ENCODE measurements at places on chromosomes 7 and 10. TPM values are rescaled to one million over a fixed set of nuclear protein-coding genes. Genes with fewer than 3 reads are reported as not detected.
A peak's percentile ranks its signal among the peaks of the same experiment; 100 is the strongest.

DNA sequence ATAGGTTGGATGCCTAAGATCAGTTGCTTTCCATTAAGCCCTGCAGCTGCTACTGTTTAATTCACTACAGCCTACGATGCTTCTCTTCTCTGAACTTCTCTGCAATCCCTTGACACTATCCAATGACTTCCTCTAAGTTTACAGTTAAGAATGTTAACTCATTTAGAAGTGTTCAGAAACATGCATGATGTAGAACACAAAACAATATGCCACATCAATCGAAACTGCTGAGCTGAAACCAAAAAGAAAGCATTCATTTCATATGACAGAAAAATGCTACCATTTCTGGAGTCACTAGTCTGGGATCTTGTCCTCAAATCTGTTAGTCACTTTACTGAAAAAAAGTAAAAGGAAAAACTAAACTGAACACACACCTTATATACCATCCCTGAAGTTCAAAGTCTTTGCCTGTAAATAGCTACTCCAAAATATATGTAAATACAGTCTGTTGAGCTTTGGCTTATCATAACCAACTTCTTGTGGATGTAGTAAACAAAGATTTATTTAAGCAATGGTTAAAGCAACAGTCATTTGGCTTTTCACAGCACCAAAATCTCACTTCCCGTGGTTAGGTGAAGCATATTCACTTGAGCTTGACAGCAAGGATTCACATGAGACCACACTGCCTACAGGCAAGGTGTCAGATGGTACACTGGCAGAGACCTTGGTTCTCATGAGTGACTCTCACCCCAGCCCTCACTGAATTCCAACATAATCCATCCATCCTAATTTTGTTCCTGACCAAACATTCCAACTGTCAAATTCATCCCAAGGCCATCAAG is 187.0 kb downstream of the PPP1R17 start:
- H3K27me3 ChIP-seq: no peaks in the 10 kb centered on the region
- no peak overlapping the region for H3K4me3 ChIP-seq
- H3K36me3 ChIP-seq: no peaks in the 10 kb centered on the region
- H3K27ac ChIP-seq: no peak overlapping the region
- H3K4me1 ChIP-seq: no peaks in the 10 kb centered on the region
- no peak for DNase-seq

The TMEM26 gene
- total RNA-seq: not detected

GRCh38 chr7:24755541-24756407 is 1.5 kb downstream of the GSDME start:
- H3K27ac ChIP-seq: peak overlapping the region; percentile 88
- DNase-seq: no peak
- no peaks in the 10 kb centered on the region for H3K36me3 ChIP-seq
- H3K4me1 ChIP-seq: peaks cover 33% of the 10 kb centered on the region
- H3K27me3 ChIP-seq: peaks cover 32% of the 10 kb centered on the region

GRCh38 chr10:71079761-71080380 is 132.5 kb upstream of the UNC5B start:
- no peaks in the 10 kb centered on the region for H3K4me1 ChIP-seq
- H3K36me3 ChIP-seq: no peaks in the 10 kb centered on the region
- peak; percentile 1 for DNase-seq
- no peak overlapping the region for H3K4me3 ChIP-seq
- H3K27ac ChIP-seq: no peak overlapping the region

- no peak overlapping the region for H3K4me3 ChIP-seq
- no peaks in the 10 kb centered on the region for H3K27me3 ChIP-seq
- H3K36me3 ChIP-seq: no peaks in the 10 kb centered on the region
- H3K4me1 ChIP-seq: no peaks in the 10 kb centered on the region
These were observed 1.7 kb downstream of the FOXP2 start for GRCh38 chr7:114416129-114416990.

GRCh38 chr10:73872190-73872710 is 2.1 kb downstream of the CAMK2G start:
- H3K4me3 ChIP-seq: peak overlapping the region; percentile 70
- peak overlapping the region; percentile 20 for H3K27ac ChIP-seq
- no peak for DNase-seq
- peaks cover 4% of the 10 kb centered on the region for H3K36me3 ChIP-seq

DNA sequence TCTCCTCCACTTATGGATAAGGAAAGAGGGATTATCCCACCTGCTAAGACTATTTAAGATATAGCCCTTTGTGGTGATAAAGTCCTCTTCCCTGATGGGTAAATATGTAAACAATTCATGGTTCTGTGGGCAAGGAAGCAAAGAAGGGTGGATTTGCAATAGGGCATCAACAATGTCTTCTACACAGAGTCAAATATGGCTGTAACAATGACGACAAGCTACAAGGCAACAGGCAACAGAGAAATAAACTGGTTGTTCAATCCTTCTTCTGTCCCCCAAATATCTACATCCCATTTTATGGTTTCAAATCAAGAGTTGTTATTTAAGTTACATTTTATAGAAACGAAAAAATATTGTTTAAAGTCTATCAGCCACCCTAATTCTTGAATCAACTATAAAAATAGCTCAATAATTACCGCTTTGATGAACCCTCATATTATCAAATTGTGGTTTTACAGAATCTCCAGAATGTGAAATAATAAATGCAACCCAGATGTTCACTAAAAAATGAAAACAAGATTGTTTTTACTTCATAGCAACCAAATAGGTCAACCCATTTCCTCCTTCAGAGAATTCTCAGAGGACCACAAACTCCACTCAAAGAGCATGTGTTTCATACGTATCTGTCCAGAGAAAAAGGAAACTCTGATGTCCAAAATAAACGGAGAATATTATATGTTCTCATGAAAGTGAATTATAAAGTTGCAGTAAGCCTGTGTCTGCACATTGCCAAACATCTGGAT is 13.8 kb downstream of the CYTH3 start:
- DNase-seq: no peak
- H3K4me3 ChIP-seq: no peak overlapping the region
- H3K27me3 ChIP-seq: peaks cover 9% of the 10 kb centered on the region
- peaks cover 29% of the 10 kb centered on the region for H3K4me1 ChIP-seq

GRCh38 chr10:4775808-4776207 is 50.2 kb upstream of the AKR1E2 start:
- H3K4me3 ChIP-seq: no peak overlapping the region
- no peak for DNase-seq
- no peak overlapping the region for H3K27ac ChIP-seq
- H3K27me3 ChIP-seq: peaks cover 12% of the 10 kb centered on the region

The VWC2 gene
- not detected for total RNA-seq

All from activated naive CD4-positive, alpha-beta T cell treated with anti-CD3 and anti-CD28 coated beads for 36 hours (primary cell).